ENCODE measurements at places on chromosomes 11 and 22. TPM values are rescaled to one million over a fixed set of nuclear protein-coding genes. Genes with fewer than 3 reads are reported as not detected.

- DNase-seq, result no peak
Measured at GRCh38 chr11:128823753-128824152, 43.3 kb downstream of the KCNJ1 start.

GRCh38 chr22:39630721-39631120, 60.2 kb downstream of the CACNA1I start:
- no peak for DNase-seq

GRCh38 chr11:126544108-126545056, 188.9 kb downstream of the ST3GAL4 start:
- DNase-seq, result peak; percentile 59

TNNT3 gene
- total RNA-seq, result not detected

MYBPC3 gene
- not detected for total RNA-seq
